Brain pericyte (primary cell): ENCODE measurements at places on chromosomes 2 and 18.

DNA sequence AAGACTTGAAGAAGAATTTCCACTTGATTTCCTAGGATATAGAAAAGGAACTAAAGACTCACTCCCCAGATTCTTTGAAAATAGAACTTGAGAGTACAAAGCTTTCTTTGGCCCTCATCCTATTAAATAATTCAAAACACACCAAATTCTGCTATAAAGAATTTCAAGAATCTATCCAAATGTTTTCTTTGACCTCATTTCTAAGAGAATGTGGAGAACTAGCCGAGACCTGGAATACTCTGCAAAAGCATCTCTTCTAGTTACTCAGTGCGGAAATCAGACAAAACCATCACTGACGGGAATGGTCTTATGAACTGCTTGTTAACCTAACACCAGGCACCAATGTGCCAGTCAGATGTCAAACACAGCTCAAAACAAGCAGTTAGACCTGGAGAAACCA, 44.2 kb upstream of the ARL5A start:
- DNase-seq = no peak

GRCh38 chr2:44952143-44952805, 10.8 kb downstream of the SIX3 start:
- no peak for DNase-seq

GRCh38 chr2:215607766-215608165, 171.9 kb upstream of the FN1 start:
- DNase-seq = no peak

DNA sequence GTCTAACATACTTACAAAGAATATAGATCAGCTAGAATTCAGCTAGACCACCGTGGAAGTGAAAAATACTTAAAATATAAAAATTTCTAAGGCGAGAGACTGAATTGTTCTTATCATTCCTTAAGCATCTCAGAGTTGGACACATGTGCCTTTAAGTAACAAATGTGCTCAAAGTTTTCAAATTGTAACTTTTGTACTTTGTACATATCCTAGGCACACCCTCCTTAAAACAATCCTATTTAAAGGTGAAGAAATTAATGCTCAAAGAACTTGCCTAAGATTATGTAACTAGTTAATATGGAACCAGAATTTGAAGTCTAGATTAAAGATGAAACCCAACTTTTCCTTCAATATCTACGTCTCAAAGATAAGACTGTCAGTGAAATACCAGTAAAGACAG, 74.1 kb downstream of the EML4 start:
- no peak for DNase-seq

- DNase-seq = no peak
Observed at GRCh38 chr2:226429476-226429875, 370.1 kb downstream of the IRS1 start.

- no peak for DNase-seq
Observed at GRCh38 chr2:169034256-169034655, 3.1 kb upstream of the ABCB11 start.

DNA sequence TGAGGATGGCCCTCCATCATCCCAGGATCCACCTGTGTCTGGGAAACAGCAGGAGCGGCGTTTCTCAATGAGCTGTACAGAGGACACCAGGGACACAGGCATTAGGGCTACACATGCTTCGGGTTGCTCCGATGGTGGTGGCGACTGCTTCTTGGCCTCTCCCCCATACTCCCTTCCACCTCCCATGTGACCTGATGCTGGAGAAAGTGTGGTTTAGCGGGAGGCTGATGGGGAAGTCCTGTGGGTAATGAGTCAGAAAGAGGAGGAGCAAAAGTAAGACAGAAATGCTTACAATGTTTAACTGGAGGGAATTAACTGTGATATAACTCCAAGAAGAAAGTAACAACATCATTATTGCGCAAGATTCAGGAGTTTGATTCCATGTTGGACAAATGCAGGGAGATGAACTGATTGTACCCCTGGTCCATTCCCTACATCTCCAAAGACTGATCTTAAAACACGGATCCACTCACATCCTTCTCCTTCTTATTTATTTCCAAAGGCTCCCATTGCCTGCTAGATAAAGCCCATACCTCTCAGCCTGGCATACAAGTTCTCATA, 186.6 kb downstream of the NRP2 start:
- DNase-seq = no peak

DNA sequence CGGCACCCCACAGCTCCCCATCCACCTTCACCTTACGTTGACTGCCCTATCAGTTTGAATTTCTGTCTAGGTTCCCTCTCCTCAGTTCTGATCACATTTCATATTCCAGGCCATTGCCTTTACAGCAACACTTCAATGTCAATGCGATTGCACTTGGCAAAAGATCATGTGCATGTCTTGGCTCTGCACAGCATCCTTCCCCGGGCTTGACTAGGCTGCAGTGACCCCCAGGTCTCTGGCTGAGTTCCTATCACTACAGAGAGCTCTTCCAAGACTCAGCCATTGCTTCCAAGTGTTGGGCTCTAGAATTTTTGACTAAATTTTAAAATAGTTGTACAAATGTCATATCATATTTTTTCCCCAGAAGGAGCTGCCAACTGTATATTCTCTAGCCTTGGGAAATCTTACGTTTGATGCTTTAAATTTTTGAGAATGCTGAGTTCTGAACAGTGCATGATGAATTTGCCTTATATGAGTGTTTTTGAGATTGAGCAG, 103.8 kb upstream of the NEDD4L start:
- DNase-seq = no peak

DNA sequence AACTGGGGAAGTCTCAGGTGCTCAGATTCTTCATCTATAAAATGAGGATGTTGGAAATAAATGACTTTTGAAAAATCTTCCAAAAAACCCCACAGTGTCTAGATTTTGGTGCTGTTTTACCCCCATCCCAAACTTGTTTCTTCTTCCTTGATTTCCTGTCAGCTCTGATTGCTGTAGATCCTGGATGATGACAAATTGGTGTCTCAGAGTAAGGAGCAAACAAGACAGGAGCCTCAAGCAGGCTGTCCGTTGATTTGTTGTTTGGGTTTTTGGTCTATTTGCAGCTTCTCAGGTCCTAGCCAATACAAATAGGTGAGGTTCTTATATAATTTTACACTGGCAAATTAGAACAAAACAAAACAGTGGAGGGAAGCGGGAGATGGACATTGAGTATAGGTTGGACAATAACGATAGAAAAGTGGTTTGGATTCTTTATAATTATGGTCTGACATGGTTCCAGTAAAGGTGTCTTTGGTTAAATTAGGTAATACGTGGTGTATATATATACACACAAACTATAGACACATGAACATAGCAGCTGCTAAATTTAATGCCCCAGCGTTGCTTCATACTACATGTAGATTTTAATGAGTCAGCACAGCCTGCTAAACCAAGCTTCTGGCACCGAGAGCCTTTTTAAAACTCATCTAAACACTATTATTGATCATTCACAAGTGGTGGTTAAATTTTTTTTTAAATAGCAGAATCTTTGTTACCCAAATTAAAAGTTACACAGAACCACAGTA, 142.5 kb downstream of the FMNL2 start:
- no peak for DNase-seq

GRCh38 chr18:25282896-25283703, 68.9 kb downstream of the ZNF521 start:
- no peak for DNase-seq

GRCh38 chr2:143937723-143938350, 582.1 kb downstream of the ZEB2 start:
- no peak for DNase-seq

GRCh38 chr2:46229134-46230063, 67.8 kb upstream of the EPAS1 start:
- DNase-seq = no peak

DNA sequence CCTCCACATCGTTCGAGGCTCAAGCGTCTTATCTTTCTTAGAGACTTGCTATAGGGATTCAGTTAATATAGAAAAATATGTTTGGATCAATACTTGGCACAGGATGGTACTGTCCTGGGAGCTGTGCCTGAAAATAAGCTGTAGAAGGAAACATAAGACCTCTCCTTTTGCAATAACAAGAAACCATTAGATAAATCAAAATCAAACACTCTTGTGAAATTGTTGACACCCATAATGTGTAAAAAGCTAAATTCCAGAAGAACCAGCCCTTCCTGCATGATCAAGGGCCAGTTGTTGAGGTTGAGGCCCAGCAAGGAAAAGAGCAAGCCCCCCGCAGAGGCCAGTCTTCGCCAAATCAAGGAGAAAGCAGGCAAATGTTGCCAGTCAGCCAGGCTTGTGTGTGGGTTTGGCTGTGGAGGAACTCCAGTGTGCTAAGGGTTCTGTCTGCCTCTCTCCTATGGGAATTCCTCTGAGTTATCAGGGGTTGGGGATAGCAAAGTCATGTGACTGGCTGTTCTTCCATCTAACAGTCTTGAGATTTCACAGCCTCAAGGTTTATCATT, 185.7 kb downstream of the ACKR3 start:
- no peak for DNase-seq

DNA sequence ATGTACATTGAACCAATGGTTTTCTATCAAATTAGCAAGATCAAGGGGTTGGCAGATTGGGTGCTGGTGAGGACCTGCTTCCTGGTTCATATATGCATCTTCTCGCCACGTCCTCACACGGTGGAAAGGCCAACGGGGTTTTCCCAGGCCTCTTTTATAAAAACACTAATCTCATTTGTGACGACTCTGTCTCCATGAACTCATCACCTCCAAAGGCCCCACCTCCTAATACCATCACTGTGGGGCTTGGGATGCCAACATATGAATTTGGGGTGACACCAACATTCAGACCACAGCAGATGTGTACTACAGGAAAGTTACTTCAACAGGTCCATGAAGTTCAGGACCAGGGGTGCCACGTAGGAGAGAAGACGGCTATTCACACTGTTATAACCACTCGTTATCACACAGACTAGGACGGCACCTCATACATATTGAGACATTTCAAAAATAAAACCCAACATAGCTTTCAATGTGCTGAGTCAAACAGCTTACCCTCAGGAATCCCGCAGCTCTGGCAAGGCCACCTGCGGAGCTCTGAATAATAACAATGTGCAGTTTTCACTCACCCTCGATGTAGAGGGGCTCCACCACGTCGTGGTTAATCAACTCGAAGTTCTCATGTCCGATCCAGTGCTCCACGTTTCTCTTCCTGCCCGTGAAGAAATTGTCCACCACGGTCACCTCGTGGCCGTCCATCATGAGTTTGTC, 49.3 kb downstream of the UXS1 start:
- no peak for DNase-seq

DNA sequence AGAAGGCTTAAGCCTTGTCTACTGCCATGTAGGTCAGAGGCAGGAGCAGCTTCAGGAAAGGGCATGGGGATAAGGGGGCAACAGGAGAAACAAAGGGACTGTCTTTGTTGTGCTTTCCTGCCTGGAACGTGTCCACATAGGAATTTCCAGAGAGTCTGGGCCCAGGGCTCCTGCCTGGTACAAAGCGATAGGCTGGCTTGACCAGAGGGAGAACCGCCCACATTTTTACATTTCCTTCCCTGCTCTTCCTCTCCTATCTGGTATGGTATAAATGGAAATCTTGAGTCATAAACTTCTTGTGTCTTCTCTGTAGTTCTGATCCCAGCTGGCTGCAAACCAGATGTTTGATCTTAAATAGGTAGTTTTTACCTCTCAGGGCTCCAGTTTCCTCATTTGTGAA, 414.8 kb downstream of the HRH4 start:
- no peak for DNase-seq

GRCh38 chr2:1231466-1232063, 181.7 kb upstream of the TPO start:
- peak; percentile 87 for DNase-seq

GRCh38 chr2:10204326-10205161, 82.0 kb downstream of the RRM2 start:
- no peak for DNase-seq

DNA sequence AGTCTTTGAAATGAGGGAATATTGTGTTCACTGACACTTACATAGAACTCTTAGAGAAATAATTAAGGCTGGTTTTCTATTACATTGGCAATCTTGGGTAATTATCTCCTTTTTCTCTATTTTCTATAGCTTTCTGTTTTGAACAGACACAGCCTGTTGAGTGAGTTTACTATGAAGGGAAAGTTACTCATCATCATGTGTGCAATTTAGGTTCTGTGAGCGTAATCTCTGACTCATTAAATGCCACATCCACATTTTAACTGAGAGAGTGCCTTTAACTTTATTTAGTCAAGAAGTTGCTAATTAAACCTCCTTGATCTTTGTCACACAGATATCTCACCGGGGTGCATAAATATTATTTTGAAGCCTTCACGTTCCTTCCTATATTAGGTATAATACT, 174.0 kb upstream of the SLC8A1 start:
- no peak for DNase-seq

DNA sequence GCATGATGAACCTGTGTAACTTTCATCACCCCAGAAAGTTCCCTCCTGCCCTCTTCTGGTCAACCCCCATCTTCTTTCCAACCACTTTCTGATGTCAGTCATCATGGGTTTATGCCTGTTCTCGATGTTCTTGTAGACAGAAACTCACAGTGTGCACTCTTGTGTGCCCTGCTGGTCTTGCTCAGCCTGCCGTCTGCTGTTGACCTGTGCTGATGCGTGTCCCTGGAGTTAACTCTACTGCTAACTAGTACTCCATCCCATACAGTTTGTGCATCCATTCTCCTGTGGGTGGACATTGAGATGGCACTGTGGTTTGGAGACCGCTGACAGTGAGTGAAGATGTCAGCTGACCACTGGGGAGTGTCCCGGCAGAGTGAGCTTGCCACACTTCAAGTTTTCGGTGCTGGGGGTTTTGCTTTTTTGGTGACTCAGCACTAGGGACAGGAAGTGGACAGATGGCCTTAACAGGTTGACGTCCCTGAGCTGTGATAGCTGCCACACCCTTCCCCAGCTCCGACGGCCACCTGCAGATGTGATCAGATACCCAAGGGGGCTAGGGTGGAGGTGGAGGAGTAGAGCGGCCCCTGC, 14.8 kb downstream of the KLHL29 start:
- no peak for DNase-seq
